Hematopoietic multipotent progenitor cell treated with erythropoietin and hydrocortisone succinate and interleukin-3 and kit ligand, for 8 days (in vitro differentiated cells): ENCODE measurements at places on chromosomes 1 and 21.

DNA sequence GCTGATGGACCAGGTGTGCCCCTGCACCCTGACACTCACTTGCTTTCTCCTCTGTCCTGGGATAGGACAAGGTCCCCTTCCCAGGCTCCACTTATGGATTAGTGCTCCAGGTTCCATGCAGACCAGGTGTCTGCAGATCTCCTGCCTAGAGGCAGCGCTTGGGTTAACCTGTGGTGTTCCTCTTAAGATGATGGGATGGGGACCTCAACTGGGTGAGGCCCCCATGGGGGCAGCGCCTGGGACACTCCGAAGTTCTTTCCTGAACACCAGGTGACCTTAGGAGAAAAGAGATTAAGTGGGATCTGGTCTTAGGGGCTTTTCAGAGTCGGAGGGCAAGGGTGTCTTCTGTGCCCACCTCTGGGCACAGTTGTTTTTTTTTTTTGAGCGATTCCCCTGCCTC lies 21.2 kb downstream of the TNNT2 start:
- DNase-seq, result no peak

GRCh38 chr21:25870084-25870483 lies 135.3 kb downstream of the GABPA start:
- no peak for DNase-seq

DNA sequence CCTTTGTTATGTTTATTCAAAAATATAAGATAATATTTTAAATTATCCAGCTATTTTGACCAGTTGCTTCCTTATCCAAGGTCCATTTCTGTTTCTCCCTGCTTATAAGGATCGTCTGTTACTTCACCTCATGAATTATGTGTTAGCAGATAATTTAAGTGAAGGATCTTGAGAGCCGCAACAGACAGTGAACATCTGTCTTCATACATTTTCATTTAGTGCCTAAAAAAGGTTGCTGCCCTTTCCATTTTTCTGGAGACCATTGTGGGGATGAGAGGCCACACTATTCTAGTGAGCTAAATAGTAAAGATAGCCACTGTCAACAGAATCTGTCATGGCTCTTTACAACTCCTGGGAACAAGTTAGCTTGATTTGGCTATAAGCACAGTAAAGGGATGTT lies 154.0 kb downstream of the CLEC20A start:
- no peak for DNase-seq

DNA sequence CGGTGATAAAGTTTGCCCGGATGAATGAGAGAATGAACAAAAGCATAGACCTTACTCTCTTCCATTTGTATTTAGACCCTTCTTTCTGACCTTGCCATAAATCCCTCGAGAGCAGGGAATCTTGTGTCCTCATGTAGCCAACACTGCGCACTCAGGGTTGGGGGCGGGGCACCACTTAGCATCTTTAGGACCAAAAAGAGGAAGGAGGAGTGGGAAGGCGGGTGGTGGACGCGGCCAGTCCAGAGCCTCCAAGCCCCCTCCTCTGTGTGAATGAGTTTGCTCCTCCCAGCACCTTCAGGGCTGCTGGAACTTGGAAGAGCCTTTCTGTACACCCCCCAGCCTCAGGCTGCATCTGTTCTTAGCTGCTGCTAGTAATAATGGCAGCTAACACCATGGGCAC lies 141.9 kb upstream of the TMEM51 start:
- DNase-seq, result no peak

DNA sequence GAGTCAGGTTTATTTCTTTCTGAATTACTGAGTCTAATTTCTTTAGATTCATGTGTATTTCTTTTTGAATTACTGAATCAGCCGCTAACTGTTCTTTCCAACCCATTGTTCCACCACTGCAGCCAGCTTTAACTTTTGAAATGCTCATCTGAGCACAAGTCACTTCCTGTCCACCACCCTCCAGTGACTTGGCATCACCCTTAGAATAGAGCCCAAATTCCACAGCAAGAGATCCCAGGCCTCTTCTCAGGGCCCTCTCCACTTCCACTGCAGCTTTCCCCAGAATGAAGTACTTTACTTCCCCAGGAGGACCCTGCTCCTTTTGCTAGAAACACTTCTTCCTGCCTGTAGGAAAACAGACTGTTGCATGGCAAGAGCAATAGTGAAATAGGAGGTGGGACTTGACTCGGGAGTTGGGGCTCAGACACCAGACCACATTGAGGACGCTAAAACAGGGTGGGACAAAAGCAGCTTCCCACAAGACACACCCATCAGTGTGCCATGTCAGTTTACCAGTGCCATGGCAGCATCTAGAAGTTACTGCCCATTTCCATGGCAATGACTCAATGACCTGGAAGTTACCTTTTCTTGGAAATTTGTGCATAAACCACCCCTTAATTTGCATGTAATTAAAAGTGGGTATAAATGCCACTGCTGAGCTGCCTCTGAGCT lies 56.5 kb upstream of the ADAR start:
- DNase-seq, result peak; percentile 45

- DNase-seq, result no peak
Observed at GRCh38 chr1:29094433-29094832, 29.3 kb downstream of the TMEM200B start.

DNA sequence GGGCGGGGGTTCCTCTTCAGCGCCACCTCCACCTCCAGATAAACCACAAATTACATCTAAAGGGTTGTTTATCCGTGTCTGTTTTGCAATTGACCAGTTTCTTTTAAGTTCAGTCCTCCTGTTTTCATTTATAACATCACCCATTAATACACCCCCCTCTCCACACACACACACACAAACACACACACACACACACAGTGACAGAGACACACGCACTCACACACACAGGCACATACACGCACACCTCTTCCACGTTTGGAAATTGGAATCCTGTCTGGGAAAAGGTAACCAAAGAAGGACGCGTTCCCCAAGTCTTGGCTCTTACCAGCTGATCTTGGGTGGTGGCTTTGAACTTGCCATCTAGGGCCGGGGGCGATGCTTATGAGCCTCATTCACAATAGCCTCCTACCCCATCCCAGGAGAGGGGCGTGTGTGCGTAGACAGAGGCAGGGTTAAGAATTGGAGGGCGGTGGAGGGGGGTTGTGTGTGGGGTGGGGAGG lies 442 bp upstream of the CSMD2 start:
- DNase-seq, result no peak

DNA sequence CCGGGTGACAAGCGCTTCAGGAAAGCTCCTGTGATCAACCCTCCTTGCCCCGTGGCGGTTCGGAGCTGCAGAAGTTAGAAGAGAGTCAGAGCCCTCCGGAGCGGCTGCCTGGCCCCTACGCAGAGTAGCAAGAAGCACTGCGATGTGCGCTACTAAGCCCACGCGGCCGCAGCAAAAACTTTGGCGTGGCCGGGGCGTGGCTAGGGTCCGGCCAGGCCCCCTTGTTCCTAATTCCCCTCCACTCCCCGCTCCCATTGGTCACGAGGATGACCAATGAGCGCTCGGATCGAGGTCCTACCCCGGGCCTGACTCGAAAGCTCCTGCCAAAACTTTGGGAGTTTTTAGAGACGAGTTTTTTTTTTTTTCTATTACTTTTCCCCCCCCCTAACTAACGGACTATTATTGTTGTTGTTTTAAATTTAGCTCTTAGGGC lies at the start of gene HLX:
HLX (plus strand) TSS at position 368 of the 433 bp plus-strand sequence. CDS start 415 bp downstream, outside the sequence.
- peak; percentile 70 for DNase-seq

- no peak for DNase-seq
Observed at GRCh38 chr1:57296726-57297250, 127.1 kb downstream of the DAB1 start.

DNA sequence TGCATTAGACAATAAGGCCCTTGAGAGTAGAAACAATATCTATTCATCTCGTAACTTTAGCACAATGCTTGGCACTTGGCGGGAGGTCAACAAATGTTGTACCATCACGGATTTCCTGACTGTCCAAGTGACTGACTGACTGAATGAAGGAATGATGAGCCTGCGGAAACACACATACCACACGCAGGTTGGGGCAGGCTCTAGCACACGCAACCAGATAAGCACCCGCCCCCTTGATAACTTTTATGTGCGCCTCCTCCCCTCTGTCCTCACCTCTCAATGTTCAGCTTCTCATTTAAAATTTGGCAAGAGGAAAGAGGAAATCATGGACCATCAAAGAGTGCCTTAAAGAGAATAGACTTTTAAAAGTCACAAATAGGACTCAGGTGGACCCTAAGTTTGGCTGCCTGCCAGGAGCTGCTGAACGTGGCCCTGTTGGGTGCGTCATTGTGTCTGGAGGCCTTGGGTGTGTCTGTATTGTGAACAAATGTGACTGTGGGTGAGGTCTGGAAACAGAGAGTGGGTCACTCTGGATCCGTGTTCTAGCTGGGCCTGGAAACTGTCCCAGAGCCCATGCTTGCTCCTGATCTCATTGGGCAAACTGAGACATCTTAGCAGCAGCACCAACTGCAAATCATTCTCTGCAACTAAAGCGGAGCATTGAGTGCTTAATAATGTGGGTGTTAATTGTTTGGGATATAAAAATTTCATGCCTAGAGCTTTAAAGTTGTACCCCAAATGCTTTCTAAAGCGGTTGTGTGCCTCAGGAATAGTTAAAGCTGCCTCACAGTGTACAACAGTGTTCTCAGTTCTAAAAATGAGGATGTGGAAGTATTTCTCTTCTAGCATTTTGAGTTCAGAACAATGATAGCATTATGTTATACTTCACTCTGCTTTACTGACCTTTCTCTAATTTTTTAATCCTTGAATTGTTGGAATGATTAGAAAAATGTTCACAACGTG lies 47.6 kb upstream of the ABCG1 start:
- peak; percentile 25 for DNase-seq

- DNase-seq, result no peak
Observed at GRCh38 chr1:234409328-234409727, 36.1 kb downstream of the COA6 start.

DNA sequence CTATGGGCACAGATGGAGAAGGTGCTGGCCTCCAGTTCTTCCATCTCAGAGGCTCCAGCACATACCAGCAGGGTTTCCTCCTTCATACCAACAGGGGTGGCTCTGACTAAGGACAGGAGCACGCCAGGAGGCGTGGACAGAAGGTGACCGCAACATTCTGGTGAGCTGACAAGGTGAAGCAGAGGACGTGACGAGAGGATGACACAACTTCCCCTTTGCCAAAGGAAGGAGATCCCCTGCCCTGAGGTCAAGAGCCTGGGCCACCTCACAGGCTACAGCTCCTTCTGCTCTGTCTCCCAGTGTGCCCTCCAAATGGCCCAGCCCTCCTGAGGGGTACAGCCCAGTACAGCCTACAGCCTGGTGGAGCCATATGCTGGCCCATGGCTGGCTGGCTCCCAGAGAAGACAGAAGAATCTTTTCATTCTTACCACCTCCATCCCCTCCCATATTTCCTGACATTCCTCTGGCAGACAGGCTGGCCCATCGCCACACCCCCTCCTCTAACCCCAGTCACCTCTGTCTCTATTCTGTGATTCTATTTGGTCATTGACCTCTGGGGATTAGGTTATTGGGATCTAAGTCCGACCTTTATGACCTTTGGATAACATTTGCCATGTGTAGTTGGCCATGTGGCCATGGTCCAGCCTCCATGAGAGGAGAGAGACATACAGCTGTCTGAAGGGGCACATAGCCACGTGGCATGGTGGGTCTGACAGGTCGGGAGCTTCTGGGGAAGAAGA lies 5.1 kb upstream of the LAMB3 start:
- DNase-seq, result no peak
